Left lung (tissue), 14 donors: ENCODE measurements at places on chromosomes 13 and 19. TPM values are rescaled to one million over a fixed set of nuclear protein-coding genes. Genes with fewer than 3 reads are reported as not detected.

DNA sequence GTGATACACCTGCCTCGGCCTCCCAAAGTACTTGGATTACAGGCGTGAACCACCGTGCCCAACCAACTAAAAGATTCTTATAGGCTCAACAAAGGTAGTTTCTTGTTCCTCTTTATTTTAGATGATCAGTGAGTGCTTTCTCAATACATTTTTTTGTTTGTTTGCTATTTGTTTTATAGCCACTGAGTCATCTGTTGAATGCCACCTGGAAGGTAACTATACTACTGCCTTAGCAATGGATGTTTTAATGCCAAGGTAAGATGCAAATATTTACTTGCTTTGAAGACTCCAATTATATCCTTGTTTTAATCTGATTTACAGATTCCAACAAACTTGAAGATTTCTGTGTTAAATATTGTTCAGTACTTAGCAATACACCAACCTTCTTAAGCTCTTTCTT is 2807.4 kb upstream of the PCDH20 start:
- DNase-seq, result no peak

DNA sequence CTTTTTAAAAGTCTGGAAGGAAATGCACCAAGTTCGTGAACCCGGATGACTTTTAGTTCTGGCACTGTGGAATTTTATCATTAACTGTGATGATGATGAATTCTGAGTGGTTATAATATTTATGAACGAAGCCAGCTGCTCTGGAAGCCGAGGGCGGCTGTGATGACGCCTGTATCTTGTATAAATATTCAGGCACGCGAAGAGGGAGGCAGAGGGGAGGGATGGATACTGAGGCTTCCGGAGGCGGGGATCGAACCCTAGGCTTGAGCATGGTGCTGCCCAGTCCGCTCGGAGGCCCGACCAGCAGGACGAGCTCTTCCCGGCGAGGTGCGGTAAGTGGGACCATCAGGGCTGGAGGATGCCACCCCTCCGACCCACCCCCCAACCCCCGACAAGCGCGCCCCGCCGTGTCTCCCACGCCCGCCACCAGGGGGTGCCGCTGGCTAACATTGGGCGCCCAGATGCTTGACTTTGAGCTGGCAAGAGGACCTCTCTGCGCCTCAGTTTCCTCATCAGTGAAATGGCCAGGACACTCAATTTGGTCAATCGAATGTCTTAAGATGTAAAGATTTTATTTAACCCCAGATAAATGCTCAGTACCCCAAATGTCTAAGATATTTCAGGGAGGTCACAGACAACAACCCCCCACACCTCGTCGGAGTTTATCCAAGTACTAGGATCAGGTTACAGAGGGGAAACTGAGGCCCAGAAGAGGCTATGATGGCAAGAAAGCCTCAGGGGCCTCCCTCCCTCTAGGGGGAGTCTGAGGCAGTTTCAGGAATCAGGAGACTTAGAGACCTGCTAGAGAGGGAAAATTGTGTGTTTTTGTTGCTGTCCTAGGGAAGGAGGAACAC is 4.5 kb upstream of the RAB3A start:
- DNase-seq, result peak; percentile 88

The TICAM1 gene
- polyA plus RNA-seq, result 7.7 TPM

The FGF14 gene
- 0.81 TPM for polyA plus RNA-seq

- DNase-seq, result no peak
Observed at GRCh38 chr13:33206425-33206824, 79.1 kb downstream of the STARD13 start.

GRCh38 chr19:14339741-14340140 is 41.5 kb upstream of the ADGRE5 start:
- DNase-seq, result no peak

The SLC1A6 gene
- polyA plus RNA-seq, result 0.31 TPM

The CD22 gene
- polyA plus RNA-seq, result 63.2 TPM

The FBXO27 gene
- polyA plus RNA-seq, result 4.7 TPM

GRCh38 chr19:55460670-55461258 is 678 bp downstream of the ISOC2 start:
- DNase-seq, result no peak

- DNase-seq, result no peak
Observed at GRCh38 chr13:32225481-32225931, 89.7 kb downstream of the ZAR1L start.

- DNase-seq, result no peak
Observed at GRCh38 chr13:44746690-44747089, 170.6 kb upstream of the TSC22D1 start.

DNA sequence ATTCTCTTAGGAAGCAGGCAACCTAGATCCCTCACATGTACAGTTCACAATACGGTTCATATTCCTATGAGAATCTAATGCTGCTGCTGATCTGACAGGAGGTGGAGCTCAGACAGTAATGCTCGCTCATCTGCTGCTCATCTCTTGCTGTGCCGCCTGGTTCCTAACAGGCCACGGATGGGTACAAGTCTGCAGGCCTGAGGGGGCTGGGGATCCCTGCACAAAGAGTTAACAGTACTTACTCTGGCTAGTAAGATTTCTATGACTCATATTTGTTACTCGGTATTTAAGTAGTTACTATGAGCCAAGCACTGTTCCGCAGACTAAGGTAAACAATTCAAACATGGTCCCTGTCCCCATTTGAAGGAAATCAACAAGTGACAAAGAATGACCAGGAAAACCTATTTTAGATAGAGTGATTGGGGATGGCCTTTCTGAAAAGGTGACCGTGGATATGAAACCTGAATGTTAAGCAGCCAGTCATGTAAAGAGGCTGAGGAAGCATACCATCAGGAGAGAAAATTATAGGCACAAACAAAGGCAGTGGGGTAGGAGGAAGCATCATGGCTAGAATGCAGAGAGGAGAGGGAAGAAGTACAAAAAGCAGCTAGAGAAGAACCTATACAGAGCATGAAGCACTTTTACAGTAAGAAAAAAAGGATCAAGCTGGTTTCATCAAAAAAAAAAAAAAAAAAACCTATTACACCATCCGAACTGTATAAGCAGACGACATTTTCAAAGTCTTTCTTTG is 20.6 kb upstream of the WBP4 start:
- DNase-seq, result no peak

GRCh38 chr19:4352701-4353121 is 9.3 kb downstream of the MPND start:
- no peak for DNase-seq

The PRKCG gene
- 0.11 TPM for polyA plus RNA-seq

The MYPOP gene
- 5.2 TPM for polyA plus RNA-seq

- no peak for DNase-seq
Observed at GRCh38 chr19:4477034-4477801, 5.1 kb downstream of the HDGFL2 start.

- DNase-seq, result no peak
Observed at GRCh38 chr13:26053418-26053980, 1.7 kb upstream of the SHISA2 start.

- DNase-seq, result no peak
Observed at GRCh38 chr19:6048348-6048747, 62.0 kb downstream of the RFX2 start.

DNA sequence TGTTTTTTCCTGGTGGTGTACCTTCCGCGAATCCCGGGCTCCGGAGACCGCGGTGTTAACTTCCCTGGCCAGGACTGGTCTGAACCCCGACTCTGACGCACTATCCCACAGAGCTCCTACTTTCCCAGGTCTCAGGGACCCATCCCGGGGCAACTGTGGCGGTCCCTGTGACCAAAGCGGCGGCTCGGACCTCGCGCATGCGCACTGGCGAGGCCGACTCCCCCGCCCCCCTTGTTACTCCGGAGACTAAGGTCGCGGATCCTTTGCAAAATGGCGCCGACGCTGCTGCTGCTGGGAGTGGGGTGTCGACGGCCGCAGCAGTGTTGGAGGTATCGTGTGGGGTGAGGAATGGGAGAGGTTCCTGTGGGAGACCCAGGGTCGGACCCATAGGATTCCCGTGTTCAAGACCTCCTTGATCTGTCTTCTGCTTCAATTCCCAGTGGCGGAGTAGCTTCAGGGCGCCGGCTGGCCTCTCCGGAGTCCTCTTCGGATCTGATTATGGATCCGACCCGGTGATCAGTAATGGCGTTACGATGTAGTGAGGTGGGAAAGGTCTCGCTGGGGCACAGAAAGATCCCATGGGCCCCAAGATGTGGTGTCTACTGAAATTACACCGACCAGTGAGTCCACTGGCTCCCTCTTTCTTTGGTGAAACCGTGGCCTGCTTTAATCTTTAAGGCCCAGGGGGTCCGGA is 66.6 kb upstream of the ZNF527 start:
- DNase-seq, result no peak

DNA sequence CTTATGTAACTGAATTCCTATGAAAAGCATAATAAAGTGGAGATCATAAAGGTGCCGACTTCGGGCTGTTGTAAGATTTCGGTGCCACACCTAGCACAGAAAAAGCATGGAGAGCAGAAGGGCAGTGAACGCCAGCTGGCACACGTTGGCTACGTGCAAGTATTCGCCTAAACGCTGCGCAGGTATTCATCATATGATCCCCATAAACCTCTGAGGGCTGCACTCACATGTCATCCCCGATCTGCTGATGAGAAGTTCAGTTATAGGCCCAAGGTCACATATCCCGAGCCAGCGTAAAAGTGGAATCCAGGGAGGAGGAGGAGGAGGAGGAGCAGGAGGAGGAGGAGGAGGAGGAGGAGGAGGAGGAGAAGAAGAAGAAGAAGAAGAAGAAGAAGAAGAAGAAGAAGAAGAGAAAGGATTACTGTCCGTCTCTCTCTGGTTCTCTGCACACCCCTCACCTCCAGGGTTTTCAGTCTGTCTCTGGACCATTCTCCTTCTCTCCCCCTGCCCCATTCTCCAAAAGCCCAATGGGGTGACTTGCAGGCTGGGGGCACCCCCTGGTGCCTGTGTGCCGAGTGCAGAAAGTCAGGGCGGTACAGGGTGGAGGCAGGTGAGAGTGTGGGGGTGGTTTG is 18.6 kb upstream of the CYP2S1 start:
- DNase-seq, result no peak

DNA sequence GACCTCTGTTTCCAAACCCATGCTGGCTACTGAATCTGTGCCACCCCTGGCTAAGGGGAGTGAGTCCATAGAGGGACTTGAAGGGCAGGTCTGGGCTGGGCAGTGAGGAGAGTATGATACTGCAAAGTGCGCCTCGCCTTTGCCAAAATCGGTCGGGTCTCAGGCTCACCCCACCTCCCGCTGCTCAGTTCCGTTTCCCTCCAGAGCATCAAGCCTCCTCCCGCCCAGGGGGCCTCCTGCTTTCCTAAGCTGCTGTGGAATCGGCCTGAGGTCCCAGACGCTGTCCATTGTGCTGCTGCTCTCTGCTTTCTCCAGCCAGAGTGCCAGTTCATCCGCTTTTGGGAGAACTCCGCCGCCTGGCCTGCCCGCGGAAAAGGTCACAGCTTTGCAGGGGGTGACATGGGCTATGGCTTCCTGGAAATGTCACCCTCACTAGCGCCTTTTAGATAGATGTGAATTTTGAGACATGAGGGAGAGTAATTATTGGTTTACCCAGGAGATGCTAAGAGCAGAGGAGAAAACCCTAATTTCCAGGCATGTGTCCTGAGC is 1418.4 kb downstream of the UQCRFS1 start:
- DNase-seq, result peak; percentile 13

DNA sequence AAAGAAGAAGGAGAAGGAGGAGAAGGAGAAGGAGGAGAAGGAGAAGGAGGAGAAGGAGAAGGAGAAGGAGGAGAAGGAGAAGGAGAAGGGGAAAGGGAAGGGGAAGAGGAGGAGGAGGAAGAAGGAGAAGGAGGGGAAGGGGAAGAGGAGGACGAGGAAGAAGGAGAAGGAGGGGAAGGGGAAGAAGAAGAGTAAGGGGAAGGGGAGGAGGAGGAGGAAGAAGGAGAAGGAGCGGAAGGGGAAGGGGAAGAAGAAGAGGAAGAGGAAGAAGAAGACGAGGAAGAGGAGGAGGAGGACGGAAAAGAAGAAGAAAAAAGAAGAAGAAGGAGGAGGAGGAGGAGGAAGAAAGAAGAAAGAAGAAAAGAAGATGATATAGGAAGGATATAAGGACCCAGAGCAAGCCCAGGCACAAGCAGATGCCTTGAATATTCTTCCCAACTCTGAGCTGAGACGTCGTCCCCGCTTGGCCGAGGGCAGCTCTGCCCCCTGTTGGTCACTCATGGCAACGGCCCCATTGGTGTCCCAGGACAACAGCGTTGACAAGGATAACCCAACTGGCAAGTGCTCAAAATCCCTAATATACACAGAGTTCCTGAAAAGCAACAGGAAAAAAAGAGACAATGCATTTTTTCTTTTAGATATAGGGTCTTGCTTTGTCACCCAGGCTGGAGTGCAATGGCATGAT is 30.6 kb upstream of the IGSF23 start:
- no peak for DNase-seq

- DNase-seq, result no peak
Observed at GRCh38 chr13:48851707-48852106, 124.0 kb upstream of the FNDC3A start.

GRCh38 chr13:60838581-60838980 is 441.6 kb downstream of the TDRD3 start:
- no peak for DNase-seq

DNA sequence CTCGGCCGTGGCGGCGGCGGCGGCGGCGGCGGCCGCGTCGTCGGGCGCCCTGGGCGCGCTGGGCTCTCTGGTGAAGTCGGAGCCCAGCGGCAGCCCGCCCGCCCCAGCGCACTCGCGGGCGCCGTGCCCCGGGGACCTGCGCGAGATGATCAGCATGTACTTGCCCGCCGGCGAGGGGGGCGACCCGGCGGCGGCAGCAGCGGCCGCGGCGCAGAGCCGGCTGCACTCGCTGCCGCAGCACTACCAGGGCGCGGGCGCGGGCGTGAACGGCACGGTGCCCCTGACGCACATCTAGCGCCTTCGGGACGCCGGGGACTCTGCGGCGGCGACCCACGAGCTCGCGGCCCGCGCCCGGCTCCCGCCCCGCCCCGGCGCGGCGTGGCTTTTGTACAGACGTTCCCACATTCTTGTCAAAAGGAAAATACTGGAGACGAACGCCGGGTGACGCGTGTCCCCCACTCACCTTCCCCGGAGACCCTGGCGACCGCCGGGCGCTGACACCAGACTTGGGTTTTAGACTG is 1.7 kb downstream of the SOX1 start:
- no peak for DNase-seq

The IL17D gene
- 9.9 TPM for polyA plus RNA-seq

GRCh38 chr13:101785858-101786257 is 333.4 kb downstream of the ITGBL1 start:
- DNase-seq, result no peak

- no peak for DNase-seq
Observed at GRCh38 chr19:41195675-41196497, 2.9 kb downstream of the CYP2S1 start.

The C13orf42 gene
- not detected for polyA plus RNA-seq

DNA sequence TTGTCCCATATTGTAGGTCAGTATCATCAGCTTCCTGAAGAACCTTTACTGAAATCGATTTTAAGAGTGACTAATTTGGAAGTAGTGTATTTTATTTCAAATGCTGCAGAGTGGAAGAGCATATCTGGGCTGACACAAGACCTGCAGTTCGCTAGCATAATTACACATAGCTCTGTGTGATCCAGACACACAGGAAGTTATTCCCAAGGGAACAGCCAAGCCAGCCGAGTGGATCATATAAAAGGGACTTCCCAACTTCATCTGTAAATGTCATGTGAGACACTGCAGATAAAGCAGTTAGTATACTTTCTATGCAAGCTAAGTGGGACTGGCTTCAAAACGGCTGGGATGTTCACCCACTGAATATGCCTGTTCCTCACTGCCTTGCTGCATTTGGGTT is 760.4 kb downstream of the SLITRK1 start:
- DNase-seq, result no peak
